ENCODE measurements at places on chromosomes 2 and 18. TPM values are rescaled to one million over a fixed set of nuclear protein-coding genes. Genes with fewer than 3 reads are reported as not detected.

- H3K27ac ChIP-seq = no peak overlapping the region
- peaks cover 13% of the 10 kb centered on the region for H3K4me1 ChIP-seq
- DNase-seq = no peak
- no peaks in the 10 kb centered on the region for H3K27me3 ChIP-seq
These were observed 26.3 kb downstream of the RMC1 start for GRCh38 chr18:23529604-23530003.

DNA sequence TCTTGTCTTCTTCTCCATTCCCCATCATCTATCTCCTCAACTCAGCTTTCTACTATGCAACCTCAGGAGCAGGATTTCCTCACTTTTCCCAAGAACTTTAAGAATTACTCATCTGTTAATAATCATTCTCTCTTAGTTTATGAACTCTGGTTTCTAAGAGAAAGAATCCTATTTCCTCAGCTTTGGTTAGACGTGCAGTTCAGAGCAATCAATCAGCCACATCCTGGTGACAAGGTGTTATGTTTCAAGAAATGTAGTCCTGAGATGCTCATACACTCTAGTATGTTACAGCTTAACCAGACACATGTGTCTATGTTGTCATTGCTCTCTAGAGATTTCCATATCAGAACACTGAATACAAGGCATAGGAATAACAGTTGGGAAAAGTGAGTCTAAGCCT is 277.9 kb downstream of the MBD2 start:
- no peak overlapping the region for H3K27ac ChIP-seq
- no peak overlapping the region for H3K4me3 ChIP-seq
- DNase-seq = no peak

DNA sequence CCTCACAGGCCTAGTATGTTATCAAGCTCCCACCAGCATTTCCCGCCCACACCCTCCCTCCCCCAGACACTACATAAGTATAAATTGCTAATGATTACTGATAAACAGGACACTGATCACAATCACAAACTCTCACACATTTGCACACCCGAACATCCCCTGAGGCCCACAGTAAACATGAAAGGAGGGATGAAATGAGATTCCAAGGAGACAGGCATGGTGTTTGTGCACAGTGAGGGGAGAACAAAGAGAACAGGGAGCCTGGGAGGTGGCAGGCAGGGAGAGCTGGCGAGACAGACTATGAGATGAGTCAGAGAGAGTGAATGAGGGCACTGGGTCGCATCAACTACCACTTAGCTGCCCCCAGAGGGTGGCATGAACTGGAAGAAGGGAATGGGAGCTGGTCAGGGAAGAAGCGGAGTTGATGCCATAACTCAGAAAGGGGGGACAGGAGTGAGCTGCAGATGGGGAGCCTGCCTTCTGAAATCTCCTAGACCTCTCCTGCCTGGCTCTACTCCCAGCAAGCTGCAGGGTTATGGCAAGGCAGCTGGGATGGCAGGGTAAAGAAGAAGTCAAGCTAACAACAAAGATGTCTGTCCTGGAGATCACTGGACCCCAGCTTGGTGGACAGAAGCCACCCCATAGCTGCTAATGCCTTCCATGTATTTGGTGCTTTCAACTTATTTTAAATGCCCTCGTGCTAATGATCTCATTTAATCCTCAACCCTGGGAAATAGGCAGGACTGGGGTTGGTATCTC is 5.1 kb downstream of the KIF3C start:
- no peak overlapping the region for H3K27ac ChIP-seq
- no peak for DNase-seq
- no peak overlapping the region for H3K4me3 ChIP-seq
- no peaks in the 10 kb centered on the region for H3K36me3 ChIP-seq
- H3K27me3 ChIP-seq = no peaks in the 10 kb centered on the region

DNA sequence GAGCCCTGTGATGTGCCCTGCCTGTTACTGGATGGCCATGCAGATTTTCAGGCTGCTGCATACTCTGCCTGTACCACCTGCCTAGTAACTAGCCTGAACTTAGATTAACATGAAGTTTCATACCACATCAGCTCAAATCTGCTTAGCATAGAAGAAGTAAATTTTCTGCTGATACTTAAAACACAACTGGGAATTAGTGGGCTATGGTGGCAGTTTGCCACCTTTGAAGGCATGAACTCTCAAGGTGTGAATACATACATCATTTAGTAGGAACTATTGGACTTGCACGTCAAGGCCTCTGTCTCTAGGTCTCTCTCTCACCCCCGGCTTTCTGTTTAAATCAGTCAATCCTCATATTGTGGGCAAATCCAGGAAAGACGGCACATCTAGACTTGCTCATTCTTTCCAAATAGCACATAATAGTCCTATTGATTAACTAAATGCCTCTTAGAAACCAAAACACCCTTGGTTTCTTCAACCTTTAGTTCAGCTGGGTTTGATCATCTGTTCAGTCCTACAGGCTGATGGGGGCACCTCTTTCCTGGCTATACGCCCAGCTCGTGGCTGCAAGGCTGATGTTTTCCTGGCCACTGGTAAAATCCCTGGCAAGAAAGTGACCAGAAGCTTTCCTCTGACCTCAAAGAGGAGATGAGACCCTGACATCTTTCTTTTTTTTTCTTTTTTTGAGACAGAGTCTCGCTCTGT is 58.4 kb downstream of the ALPK2 start:
- no peak overlapping the region for H3K27ac ChIP-seq
- no peak for DNase-seq
- H3K4me1 ChIP-seq = no peaks in the 10 kb centered on the region
- H3K36me3 ChIP-seq = no peaks in the 10 kb centered on the region
- H3K4me3 ChIP-seq = no peak overlapping the region
- H3K27me3 ChIP-seq = no peaks in the 10 kb centered on the region

DNA sequence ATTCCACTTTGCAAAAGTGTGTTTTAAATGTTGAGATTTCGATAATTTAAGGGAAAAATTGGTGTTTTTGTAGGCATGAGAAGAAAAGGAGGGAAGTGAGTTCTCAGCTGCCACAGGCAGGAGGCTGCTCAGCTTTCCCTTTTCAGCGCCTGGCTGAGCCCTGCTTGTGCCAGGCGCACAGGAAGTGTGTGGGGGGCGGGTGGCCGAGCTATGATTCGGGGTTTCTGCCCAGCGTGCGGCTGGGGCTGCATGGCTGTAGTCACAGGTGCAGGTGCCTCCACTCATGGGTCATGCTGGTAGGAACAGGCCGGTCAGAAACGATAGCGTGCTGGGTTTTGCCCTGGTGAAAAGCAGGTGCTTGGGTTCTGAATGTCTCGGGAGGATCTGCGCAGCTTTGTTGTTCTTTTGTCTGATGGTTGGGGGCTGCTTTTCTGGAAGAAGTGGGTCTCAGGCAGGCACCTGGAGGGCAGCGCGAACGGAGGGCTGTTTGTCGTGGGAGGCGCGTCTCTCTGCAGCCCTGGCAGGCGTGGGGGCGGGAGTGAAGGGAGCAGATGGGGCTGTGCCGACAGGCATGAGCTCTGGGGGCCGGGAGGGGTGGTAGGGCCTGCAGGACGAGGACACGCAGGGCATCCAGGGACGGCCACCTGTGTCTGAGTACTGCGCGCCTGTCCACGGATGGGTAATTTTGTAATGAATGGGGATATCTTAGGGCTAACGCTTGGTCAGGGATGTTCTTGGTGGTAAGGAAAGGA is 2.1 kb downstream of the KCNG2 start:
- no peak overlapping the region for H3K4me3 ChIP-seq
- H3K36me3 ChIP-seq = no peaks in the 10 kb centered on the region
- peaks cover 48% of the 10 kb centered on the region for H3K27me3 ChIP-seq
- H3K27ac ChIP-seq = no peak overlapping the region

GRCh38 chr2:112530728-112531127 is 11.5 kb upstream of the POLR1B start:
- no peak overlapping the region for H3K27ac ChIP-seq
- H3K36me3 ChIP-seq = peaks cover 40% of the 10 kb centered on the region
- no peak overlapping the region for H3K4me3 ChIP-seq
- DNase-seq = no peak

- no peak overlapping the region for H3K4me3 ChIP-seq
- DNase-seq = no peak
- H3K36me3 ChIP-seq = no peaks in the 10 kb centered on the region
- H3K27ac ChIP-seq = no peak overlapping the region
These were observed 10.7 kb downstream of the NT5DC4 start for GRCh38 chr2:112731479-112731878.

- no peaks in the 10 kb centered on the region for H3K27me3 ChIP-seq
- H3K36me3 ChIP-seq = peaks cover 80% of the 10 kb centered on the region
- no peak overlapping the region for H3K4me3 ChIP-seq
- peak overlapping the region; percentile 31 for H3K27ac ChIP-seq
These were observed 21.2 kb downstream of the TRIB2 start for GRCh38 chr2:12737738-12738485.

- no peaks in the 10 kb centered on the region for H3K27me3 ChIP-seq
- no peak for DNase-seq
- H3K27ac ChIP-seq = peak overlapping the region; percentile 46
- H3K4me1 ChIP-seq = peaks cover 34% of the 10 kb centered on the region
- H3K4me3 ChIP-seq = no peak overlapping the region
- peaks cover 89% of the 10 kb centered on the region for H3K36me3 ChIP-seq
These were observed 198.5 kb downstream of the TNS1 start for GRCh38 chr2:217804338-217804737.

The TUBA3E gene
- not detected for total RNA-seq

- H3K36me3 ChIP-seq = no peaks in the 10 kb centered on the region
- H3K27me3 ChIP-seq = no peaks in the 10 kb centered on the region
- peaks cover 24% of the 10 kb centered on the region for H3K4me1 ChIP-seq
- H3K27ac ChIP-seq = no peak overlapping the region
These were observed 27.7 kb downstream of the EIF2AK3 start for GRCh38 chr2:88599527-88599926.

The IL1RL1 gene
- total RNA-seq = 69.6 TPM

The GNAL gene
- 5.6 TPM for total RNA-seq

GRCh38 chr2:95122197-95122551 is 566 bp upstream of the MRPS5 start:
- peaks cover 24% of the 10 kb centered on the region for H3K4me1 ChIP-seq
- peak overlapping the region; percentile 98 for H3K4me3 ChIP-seq
- no peak for DNase-seq
- peaks cover 11% of the 10 kb centered on the region for H3K36me3 ChIP-seq
- no peaks in the 10 kb centered on the region for H3K27me3 ChIP-seq
- H3K27ac ChIP-seq = peak overlapping the region; percentile 92

GRCh38 chr2:26711457-26712161 is 19.1 kb downstream of the KCNK3 start:
- H3K4me3 ChIP-seq = no peak overlapping the region
- H3K27me3 ChIP-seq = peaks cover 2% of the 10 kb centered on the region
- H3K27ac ChIP-seq = no peak overlapping the region
- H3K4me1 ChIP-seq = peaks cover 19% of the 10 kb centered on the region

DNA sequence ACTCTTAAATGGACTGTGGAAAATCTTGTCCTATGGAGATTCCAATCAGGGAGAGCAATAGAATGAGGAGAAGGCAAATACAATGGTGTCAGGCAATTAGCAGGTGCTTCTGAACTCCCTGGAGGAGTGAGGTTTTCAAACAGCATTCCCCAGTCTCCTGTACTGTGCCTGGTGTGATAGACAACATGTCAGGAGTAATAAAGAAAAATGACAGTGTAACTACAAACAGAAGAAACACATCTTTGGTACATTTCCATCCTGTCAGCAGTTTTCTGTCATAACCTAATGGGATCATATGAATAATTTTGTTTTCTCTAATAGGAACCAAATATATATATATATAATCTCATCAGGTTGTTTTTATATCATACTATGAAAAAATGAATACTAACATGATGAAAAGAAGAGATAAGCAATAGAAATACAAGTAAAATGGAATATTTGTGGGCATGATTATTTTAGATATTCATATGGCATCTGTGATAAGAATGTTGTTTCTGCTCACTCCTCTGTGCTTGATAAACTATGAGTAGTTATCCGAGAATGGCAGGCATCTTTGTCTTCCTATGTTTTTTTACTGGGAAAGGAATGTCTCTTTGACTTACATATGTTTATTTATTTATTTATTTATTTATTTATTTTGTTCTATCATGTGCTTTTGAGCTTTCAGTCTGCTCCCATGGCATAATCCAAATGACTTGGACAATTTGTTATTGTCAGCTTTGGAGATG is 441.7 kb downstream of the TXNL1 start:
- no peaks in the 10 kb centered on the region for H3K27me3 ChIP-seq
- no peaks in the 10 kb centered on the region for H3K36me3 ChIP-seq
- H3K4me1 ChIP-seq = no peaks in the 10 kb centered on the region
- H3K4me3 ChIP-seq = no peak overlapping the region
- H3K27ac ChIP-seq = no peak overlapping the region

The IL1RL2 gene
- total RNA-seq = not detected

GRCh38 chr2:8567469-8568260 is 114.2 kb upstream of the ID2 start:
- no peak overlapping the region for H3K4me3 ChIP-seq
- no peak overlapping the region for H3K27ac ChIP-seq
- no peaks in the 10 kb centered on the region for H3K27me3 ChIP-seq
- no peaks in the 10 kb centered on the region for H3K36me3 ChIP-seq
- no peak for DNase-seq

GRCh38 chr18:13437796-13438506 is 219.4 kb downstream of the LDLRAD4 start:
- H3K4me1 ChIP-seq = no peaks in the 10 kb centered on the region
- no peaks in the 10 kb centered on the region for H3K36me3 ChIP-seq

DNA sequence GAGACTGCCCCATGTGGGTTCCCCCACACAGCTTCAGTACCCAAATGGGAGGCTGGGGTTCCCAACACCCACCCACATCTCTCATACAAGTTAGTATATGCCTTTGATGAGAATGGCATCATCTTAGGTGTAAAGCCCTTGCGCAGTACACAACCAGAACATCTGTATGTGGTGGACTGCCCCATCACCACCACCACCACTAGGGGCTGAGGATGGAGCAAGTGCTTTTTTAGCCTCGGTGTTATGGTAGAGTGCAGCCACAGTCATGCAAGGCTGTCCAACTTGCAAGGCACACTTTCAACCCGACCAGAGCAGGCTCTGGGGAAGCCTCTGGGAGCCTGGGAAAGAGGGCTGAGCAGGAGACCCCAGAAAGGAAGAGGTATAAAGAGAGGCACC is 241.2 kb downstream of the TFCP2L1 start:
- no peaks in the 10 kb centered on the region for H3K4me1 ChIP-seq
- no peak overlapping the region for H3K4me3 ChIP-seq
- H3K27me3 ChIP-seq = peaks cover 12% of the 10 kb centered on the region
- DNase-seq = no peak

The LYPD6 gene
- total RNA-seq = 0.47 TPM

DNA sequence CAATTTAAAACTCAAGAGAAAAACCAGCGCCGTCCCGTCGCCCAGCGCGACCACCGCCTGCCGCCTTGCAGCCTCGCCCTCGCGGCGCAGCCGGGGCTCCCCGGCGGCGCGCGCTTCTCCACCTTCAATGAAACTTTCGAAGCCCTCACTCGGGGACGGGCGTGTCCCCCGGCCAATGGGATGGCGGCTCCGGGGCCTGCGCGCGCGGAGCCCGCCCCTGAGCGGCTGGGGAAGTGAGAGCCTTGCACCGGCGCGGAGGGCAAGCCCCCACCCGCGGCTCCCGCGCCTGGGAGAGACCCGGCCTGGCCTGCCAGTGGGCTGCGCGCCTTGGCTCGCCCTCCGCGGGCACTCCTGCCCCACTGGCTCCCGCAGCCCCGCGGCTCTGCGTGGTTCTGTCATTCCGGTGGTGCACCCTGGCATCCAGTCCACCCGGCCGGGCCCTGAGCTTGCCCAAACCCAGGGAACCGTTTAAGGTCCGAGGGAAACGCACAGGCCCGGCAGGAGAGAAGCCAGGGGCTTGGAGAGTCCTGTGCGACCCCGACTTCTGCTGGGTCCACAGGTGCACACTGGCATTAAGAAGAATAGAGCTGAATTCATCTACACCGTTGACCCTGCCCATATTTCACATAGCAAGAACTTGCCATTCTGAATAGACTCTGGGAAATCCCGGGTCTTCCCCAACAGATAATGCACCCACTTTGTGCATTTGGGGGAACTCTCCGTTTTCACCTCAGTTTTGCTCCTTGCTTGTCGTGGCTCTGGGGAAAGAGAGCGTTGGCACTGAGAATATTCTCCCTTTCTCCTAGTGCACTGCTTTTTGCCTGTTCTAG is at the start of gene PIEZO2:
Gene PIEZO2, minus strand, starts transcription at position 129 of the 830 bp plus-strand sequence. CDS start 981 bp downstream, outside the sequence.
- H3K36me3 ChIP-seq = no peaks in the 10 kb centered on the region
- H3K4me3 ChIP-seq = peak within 1 kb of the TSS; percentile 52
- peak; percentile 55 for DNase-seq
- peak within 1 kb of the TSS; percentile 49 for H3K27ac ChIP-seq

Measured in lower lobe of right lung (tissue), 2 donors.